ENCODE measurements at places on chromosomes 5 and 9.
A peak's percentile ranks its signal among the peaks of the same experiment; 100 is the strongest.

DNA sequence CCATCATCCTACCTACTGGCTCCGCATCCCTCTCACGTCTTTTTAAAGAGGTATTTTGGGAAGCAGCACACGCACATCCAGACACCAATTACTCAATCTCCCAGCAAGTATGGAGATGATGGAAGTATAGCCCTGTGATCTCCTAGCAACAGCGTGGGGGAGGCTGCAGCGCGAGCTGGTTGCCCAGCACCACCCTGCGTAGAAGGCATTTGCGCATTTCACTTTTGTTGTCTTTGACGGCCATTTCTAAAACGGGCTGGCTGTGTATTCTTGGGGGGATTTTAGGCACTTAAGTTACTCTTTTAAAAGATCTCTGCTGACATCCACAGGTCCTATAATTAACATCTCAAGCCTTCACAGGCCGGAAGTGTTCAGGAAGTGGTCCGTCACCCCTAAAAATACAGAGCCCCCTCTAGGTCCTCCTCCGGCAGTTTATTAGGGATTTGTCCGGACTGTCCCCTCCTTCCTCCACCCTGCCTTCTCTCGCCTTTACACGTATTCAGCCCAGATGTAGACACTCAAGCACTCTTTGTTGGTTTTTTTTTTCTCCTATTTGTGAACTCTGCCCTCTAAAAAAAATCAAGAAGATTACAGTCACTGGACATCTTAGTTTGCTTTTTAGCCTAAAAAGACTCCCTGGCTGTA, 371.4 kb downstream of the NTRK2 start:
- no peak for DNase-seq

DNA sequence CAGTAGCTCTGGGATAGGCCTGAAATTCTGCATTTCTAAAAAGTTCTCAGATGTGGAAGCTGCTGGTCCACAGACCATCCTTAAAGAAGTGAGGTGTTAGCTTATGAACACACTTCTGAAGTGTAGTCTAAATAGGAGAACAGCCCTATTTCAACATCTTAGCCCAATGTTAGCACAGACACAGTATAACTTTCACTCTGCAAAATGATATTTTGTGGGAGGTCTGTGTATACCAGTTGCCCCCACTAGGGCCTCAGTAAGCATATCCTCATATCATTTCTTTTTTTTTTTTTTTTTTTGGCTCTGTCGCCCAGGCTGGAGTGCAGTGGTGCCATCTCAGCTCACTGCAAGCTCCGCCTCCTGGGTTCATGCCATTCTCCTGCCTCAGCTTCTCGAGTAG, 7.5 kb upstream of the HABP4 start:
- DNase-seq: no peak

DNA sequence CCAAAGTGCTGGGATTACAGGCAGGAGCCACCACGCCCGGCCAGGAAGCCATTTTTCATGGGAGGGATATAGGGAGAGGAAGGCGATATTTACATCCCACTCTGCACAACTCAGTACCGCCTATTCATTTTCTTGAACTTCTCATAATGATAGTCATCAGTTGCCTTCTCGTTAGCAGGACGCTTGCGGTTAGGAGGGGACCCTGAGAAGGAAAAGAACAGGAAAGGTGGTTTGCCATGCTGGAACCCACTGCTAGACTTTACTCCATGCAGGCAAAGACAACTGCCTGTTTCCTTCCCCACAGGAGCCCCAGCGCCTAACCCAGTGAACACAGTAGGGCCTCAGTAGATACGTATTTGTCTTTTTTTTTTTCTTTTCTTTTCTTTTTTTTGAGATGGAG, 4.1 kb upstream of the TOR1A start:
- DNase-seq: no peak

- DNase-seq: no peak
Measured at GRCh38 chr5:39228596-39228995, 9.2 kb upstream of the FYB1 start.

GRCh38 chr9:123248630-123249029, 19.8 kb downstream of the STRBP start:
- DNase-seq: no peak

- DNase-seq: no peak
Measured at GRCh38 chr9:121071756-121072421, 2.9 kb upstream of the CNTRL start.

GRCh38 chr5:150782850-150783249, 4.3 kb downstream of the SMIM3 start:
- no peak for DNase-seq

GRCh38 chr5:87081511-87082372, 185.9 kb upstream of the RASA1 start:
- DNase-seq: no peak

DNA sequence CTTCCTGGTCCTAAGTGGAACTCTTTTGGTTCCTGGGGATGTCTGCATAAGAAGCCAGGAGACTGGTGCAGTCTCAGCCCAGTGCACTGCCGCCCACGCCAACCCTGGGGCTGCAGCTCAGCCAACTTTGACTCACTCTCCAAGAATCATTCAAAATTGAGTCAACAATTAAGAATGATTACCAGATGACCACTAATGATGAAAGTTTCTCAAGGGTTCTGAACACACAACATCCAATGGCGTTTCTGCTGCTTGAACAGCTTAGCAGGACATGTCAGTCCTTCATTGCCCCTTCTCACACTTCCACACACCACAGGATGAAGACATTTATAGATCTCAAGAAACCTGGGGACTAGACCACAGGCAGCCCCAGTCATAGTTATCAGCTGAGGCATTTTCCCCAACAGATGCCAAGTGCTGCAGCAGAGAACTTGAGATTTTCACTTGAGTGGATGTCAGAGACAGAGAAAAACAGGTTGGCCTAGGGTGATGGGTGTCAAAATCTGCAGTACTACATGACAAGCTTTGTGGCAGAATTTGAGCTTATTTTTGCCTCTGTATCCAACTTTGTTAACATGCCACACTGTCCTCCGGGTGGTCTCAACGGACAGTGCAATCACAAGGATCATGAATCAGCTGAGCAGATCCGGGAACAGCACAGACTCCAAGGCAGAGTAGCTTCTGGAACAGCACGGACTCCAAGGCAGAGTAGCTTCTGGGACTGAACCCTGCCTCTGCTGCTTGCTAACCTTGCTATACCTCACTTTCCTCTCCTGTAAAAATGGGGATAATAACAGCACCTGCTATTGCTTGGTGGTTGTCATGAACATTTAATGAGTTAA, 356.1 kb downstream of the SPOCK1 start:
- peak; percentile 51 for DNase-seq

DNA sequence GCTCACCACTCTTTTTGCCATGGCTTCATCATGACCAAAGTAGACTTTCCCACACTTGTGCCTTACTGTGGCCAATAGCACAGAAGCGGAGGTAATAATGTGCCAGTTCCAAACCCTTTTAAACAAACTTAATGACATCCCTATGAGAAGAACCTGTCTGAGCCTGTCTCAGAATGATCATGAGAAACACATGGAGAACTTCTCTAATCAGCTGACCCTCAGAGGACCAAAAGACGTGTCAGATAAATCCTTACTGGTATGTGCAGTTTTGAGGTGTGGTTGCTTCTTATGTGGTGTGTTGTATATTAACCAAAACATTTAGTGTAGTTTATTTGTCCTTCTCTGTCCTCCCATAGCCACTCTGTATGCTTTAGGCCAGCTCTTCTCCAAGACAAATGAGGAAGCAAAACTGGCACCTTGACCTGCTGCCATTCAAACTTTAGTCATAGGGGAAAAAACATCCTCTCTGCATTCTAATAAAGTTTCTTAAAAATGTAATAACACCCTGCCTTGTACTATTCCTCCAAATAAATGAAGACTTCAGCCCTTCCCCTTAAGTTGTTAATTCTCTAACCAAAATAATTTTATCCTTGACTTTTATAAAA, 168.9 kb downstream of the MUSK start:
- DNase-seq: no peak

DNA sequence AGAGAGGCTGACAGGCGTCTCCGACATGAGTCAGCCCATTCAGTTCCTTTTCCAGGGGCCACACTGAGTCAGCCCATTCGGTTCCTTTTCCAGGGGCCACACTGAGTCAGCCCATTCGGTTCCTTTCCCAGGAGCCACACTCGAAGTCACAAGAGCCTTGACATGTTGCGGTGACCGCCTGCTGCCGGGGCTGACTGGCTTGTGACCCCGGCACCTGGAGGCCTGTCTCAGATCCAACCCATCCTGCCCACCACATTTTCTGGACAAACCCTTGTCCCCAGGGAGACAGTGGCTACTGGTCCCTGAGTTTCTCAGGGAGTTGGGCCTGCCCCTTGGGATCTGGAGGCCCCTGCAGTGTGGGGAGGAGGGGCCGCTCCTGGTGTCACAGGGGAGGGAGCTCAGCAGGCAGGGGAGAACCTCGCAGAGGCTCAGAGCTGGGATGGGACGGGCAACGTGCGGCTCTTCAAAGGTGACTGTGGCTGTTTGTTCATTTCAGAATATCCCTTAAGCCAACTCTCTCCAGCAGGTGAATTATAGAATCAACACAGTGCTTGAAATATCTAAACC, 40.5 kb upstream of the LPCAT1 start:
- no peak for DNase-seq

- no peak for DNase-seq
Measured at GRCh38 chr9:8095672-8096086, 296.1 kb upstream of the DMAC1 start.

DNA sequence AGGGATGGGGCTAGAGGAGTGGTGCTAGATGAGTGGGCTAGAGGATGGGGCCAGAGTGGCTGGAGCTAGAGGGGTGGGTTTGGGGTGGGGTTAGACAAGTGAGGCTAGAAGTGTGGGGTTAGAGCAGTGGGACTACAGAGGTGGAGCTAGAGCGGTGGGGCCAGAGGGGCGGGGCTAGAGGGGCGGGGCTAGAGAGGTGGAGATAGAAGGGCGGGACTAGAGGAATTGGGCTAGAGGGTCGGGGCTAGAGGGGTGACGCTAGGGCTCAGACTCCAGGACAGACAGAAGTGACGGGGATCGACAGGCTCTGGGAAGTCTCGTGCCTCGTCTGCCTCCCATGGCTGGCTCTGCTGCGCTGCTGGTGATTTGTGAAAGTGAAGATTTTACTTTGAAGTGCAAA, 31.0 kb upstream of the TENT4A start:
- no peak for DNase-seq

- no peak for DNase-seq
Measured at GRCh38 chr5:160371294-160371693, 868 bp upstream of the C1QTNF2 start.

DNA sequence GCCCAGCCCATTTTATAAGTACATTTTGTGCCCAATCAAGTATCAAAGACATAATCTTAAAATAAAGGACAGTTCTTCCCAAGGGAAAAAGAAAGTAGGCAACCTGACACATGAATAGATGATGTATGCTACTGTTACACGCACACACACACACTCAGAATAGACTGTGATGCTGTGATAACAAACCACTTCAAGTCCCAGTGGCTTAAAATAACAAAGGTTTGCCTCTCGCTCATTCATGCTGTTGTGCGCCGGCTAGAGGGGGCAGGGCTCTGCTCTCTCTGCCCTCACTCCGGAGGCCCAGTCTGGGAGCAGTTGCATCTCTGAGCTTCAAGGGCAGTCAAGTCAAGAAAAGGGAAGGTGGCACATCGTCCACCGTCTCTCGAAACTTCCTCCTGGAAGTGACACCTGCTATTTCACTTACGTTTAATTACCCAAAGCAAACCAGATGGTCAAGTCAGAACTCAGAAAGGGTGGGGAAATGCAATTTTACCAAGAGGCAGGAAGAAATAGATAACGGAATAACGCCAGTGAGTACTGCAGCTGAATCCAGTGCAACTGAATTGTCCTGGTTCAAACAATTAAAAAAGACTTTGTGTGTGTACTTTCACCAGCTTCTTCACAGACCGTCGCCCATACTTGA, 43.3 kb downstream of the ANKRD33B start:
- DNase-seq: no peak

DNA sequence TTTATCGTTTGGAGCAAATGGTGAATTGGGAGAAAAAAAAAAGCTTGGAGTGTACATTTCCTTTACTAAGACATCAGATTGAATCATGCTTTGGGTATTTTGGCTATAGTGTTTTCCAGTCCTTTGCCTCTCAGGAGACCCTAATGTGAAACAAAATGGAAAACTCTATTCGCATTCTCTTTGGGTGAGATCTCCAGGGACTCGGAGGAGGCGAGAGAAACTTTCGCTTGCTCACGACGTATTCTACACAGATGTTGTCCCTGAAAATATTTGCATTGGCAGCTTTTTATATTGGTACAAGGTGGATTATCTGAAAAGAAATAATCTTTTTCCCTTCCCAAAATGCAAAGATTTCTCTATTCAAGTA, 1240.1 kb upstream of the WWC1 start:
- no peak for DNase-seq

Data from HS-27A (cell line).